Putamen (tissue), 1 donor: ENCODE measurements at places on chromosomes 5 and 9.

DNA sequence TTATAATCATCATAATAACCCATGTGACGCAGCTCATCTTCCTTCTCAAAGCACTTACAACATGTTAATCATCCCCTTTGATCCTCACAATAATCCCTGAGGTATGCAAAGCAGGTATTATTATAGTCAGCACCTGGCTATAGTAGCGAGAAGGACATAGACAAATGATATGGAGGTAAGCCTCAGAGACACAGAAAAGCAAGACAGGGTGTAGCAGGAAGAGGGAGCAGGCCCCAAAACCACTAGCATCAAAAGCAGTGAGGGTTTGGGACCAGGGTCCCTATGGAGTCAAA, 139.2 kb upstream of the SLC30A5 start:
- no peak for DNase-seq

DNA sequence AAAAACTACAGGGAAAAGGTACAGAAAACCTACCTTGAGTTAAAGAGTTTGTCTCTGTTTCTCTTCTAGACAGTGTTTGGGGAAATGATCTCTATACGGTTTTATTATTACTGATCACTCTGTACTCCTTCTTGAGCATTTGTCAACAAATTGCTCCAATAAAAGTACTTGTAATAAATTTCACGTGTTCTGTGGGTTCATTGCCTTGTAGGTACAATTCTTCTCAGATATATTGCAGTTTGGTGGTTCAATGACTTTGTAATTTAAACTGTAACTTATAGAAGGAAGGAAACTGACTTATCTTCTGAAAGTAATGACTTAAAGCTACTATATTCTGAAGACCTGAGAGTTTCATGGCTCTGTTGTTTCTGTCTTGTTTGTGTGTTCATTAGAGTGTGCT, 319.9 kb upstream of the PCSK5 start:
- DNase-seq = no peak

- DNase-seq = no peak
These were observed 453 bp downstream of the RASGEF1C start for GRCh38 chr5:180208435-180209081.

- DNase-seq = peak; percentile 37
These were observed 849 bp downstream of the RORB start for GRCh38 chr9:74497748-74498620.

DNA sequence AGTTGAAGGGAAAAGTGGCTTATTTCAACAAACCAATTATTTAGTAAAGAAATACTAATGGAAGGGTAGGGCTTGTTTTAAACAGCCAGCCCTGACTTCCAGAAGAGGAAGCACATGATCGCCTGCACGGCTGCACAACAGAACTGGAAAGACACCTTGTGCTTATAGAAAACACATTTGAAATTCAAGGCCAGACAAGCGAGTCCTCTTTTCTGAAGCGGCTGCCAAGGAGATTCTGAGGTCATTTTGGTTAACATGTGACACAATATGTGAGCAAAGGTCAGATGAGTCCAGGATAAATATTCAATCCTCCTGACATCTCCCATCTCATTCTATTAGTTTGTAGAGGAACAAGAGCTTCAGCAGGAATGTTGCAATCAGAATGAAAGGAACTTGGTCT, 461.4 kb upstream of the ST8SIA4 start:
- DNase-seq = no peak
